ENCODE measurements at places on chromosomes 1 and 21.

GRCh38 chr1:117905019-117905418 is 24.4 kb downstream of the GDAP2 start:
- no peak for DNase-seq

DNA sequence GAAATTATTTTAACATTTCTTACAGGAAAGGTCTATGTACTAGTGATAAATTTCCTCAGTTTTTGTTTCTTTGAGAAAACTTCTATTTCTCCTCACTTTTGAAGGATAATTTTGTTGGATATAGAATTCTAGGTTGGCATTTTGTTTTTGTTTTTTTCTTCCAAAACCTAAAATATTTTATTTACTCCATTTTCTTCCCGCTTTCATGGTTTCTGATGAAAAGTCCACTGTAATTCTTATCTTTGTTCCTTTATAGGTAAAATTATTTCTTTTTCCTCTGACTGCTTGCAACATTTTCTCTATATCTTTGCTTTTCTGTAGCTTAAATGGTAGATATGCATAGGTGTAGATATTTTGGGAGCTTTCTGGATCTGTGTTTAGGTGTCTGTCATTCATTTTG is 153.9 kb upstream of the DSCAM start:
- DNase-seq, result no peak

- no peak for DNase-seq
Measured at GRCh38 chr1:94357661-94358060, 60.5 kb upstream of the ABCD3 start.

- no peak for DNase-seq
Measured at GRCh38 chr1:200364831-200365230, 45.0 kb downstream of the ZNF281 start.

GRCh38 chr21:43814215-43815106 is 25.1 kb downstream of the RRP1 start:
- no peak for DNase-seq
